ENCODE measurements at places on chromosomes 2 and 18. TPM values are rescaled to one million over a fixed set of nuclear protein-coding genes. Genes with fewer than 3 reads are reported as not detected.

MARCHF7 gene
- polyA plus RNA-seq, result 128 TPM

DNA sequence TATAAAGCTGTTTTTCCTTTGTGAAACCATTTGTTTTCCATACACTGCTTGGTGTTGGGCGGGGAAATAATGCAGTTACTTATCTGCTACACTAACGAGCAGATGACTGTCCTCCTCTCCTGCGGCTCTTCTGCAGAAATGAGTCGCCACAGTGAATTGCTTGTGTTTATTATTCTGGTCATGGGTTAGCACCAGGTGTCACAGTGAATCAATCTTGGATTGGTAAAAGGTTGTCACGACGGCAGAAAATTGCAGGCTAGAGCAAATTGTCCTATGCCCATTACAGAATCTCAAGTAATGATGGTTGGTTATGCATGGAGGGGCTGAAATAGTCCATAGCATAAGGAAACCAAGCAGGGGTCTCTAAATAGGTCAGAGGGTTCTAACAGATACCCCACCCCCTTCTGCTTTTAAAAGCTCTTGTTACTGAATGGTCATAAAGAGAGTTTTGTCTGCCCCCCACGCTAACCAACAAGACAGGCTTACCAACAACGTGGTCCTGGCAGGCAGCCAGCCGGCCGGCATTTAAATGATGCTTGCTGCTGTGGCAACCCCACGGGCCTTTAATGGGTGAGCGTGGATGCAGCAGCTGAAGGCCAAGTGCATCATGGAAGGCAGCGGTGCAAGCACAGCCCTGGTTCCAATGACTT is 29.5 kb downstream of the RAB31 start:
- DNase-seq, result no peak

GRCh38 chr2:8642366-8643068 is 39.3 kb upstream of the ID2 start:
- no peak for DNase-seq

- DNase-seq, result no peak
These were observed 22.6 kb downstream of the MTX2 start for GRCh38 chr2:176291809-176292283.

DNA sequence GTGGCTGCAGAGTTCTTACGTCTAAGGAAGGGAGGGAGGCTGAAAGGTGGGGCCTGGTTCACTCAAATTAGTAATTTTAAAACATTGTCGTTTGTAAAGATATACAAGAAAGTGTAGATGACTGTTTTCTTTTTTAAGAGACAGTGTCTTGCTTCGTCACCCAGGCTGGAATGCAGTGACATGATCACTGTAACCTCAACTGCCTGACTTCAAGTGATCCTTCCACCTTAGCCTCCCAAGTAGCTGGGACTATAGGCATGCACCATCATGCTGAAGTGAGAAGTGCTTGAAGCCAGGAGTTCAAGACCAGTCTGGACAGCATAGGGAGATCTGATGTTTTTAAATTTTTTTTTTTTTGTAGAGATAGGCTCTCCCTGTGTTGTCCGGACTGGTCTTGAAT is 52.9 kb downstream of the HNRNPLL start:
- no peak for DNase-seq

- no peak for DNase-seq
These were observed 12.8 kb downstream of the SLC30A3 start for GRCh38 chr2:27249891-27250651.

DNA sequence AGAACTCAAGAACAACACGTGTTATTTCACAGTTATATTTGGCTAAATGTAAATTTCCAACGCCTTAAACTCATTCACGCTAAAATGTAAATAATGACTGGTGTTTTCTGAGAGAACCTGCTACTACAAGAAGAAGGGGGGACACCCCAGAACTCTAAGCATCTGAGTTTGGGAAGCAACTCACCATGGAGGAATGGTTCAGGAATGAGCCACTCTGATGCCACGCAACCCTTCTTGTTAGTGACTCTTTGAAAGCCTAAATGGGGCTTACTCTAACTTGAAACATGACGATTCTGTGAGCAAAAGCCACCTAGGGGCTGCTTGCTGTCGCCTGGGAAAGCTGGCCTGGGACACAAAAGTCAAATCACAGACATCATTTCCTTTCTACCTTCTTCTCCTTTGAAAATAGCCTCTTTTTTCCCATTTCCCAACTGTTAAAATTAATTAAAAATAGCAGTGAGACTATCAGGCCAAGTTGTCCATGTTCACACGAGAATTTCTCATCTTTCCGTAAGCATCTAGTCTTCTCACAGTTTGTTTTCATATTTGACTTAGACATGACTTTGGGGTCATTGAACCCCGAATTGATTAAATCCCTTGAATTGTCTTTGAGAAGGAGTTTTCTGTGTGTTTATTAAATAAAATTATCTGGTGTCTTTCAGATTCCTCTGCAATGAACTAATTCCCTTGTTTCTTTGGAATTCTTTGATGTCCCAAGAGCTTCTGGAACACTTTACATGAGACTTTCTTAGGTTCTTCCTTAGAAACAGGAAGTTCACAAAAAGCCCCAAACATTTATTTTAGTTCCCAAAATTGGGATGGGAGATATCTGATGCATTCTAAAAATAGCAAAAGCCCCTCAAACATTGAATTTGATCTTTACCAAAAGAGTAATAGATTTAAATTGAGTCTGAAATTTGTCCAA is 75.5 kb upstream of the CABLES1 start:
- no peak for DNase-seq

DNA sequence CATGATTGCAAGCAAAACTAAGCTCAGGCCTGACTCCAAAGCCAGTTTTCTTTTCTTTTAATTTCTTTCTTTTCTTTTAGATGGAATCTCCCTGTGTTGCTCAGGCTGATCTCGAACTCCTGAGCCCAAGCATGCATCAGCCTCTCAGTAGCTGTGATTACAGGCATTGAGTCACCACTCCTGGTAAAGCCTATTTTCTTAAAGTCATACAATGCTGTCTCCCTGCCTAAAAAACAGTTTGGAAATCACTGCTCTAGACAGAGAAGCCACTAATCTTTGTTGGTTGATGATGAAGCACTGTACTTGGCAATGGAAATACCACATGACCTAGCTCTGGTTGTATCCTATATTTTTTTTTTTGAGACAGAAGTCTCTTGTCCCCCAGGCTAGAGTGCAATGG is 33.1 kb upstream of the ZNF532 start:
- DNase-seq, result no peak

All from right renal cortex interstitium (tissue), 3 donors.